ENCODE measurements at places on chromosomes 16 and 17.
A peak's percentile ranks its signal among the peaks of the same experiment; 100 is the strongest.

- DNase-seq = no peak
Observed at GRCh38 chr17:3986270-3986938, 22.2 kb upstream of the ATP2A3 start.

GRCh38 chr16:85607796-85608514, 5.2 kb upstream of the GSE1 start:
- DNase-seq = no peak

DNA sequence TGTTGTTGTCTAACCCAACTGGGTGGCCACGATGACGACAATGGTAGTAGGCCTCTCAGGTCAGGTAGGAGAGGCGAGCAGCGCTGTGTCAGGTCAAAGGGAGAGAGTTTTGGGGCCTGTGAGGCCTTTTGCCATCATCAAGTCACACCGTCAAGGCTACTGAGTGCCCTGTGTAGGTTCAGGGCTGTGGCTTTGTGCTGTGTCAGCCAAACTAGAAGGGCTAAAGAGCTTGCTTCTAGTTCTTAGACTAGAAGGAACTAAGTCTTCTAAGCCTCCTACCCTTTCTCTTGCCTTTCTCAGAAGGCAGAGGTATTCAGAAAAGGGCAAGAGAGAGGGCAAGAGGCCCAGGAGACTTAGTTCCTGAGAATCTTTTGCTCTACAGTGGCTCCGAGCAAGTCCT, 25.0 kb upstream of the EFCAB13 start:
- no peak for DNase-seq

DNA sequence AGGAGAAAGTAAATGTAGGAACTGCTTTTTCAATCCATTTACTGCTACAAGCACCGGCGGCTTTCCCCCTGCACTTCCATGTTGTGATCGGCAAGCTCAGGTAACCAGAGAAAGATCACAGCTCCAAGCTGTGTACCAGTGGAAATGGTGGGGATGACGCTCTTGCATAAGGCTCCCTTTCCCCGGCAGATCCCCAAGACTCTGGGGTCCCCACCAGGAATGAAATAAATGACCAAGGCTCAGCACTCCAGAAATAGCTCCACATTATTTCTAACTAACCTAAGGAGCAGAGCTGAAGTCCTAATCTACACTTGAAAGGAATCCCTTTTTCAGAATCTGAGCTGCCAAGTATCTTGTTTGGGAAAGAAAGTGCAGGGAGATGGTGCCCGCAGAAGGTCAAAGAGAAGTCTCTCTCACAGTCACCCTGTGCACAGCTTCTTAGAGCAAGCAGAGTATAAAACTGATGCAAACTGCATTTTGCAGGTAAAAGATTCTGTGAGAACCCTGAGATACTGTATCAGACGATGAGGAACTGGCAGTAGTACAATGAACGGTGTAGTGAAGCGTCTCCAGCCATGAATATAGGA, 11.1 kb downstream of the GRB2 start:
- DNase-seq = no peak

GRCh38 chr17:32822996-32823395, 53.9 kb downstream of the MYO1D start:
- no peak for DNase-seq

DNA sequence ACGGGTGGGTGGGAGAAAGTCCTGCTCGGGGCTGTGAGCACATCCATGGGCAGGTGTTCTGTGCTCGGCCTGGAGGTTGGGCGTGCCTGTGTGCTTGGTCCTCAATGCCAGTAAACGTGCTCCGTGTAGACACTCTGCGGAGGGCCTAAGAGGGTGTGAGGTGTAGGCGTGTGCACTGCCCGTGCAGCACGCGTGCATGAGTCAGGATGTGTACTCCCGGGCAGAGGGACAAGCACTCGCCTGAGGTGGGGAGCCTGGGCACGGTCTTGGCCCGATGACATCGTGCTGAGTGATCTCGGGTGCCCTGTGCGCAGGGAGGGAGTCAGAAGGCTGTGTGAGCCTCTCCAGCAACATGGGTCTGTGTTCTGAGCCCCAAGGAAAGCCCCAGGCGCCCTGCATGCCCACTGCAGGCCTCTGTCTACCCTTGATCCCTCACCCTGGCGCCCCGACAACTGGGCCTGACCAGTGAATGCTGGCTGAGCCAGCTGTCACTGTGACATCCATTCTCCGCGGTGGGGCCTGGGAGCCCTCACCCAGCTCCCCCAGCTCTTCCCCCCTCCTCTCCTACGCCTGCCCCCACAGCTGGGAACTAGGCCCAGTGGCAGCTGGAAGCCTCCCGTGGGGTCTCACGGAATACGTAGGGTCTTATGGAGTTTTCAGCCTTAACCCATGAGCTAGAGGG, 23.5 kb upstream of the NXPH3 start:
- DNase-seq = no peak

GRCh38 chr16:11402051-11402744, 56.9 kb downstream of the RMI2 start:
- no peak for DNase-seq

DNA sequence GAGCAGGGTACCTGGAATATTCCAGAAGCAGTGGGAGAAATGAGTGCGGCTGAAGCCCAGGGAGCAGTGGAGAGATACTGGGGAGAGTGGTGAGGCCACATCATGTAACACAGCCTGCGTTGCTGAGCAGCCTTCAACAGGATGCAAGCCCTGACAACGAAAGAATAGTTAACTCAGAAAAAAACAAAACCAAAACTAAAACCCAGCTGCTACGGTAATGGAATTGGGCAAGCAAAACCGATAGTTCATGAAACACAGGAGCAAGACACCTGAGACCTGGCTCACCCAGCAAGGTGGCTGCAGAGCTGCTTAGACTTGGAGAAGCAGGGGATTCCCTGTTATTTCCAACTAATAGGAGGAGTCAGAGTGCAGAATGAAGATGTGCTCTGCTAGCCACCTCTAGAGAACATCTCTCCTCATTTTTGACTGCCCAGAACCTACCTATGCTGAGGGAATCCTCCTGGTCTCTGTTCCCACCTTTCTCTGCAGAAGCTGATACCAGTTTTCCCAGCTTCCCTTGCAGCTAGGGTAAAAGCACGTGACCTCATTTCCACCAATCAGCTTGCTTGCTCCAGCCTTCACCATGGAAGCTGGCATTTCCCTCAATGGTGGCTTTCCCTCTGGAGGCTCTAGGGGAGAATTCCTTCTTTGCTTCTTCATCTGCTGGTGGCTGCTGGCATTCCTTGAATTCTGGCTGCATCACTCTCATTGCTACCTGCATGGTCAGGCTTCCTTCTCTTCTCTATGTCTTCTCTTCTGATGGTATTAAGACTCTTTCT, 59.4 kb upstream of the XYLT1 start:
- no peak for DNase-seq

DNA sequence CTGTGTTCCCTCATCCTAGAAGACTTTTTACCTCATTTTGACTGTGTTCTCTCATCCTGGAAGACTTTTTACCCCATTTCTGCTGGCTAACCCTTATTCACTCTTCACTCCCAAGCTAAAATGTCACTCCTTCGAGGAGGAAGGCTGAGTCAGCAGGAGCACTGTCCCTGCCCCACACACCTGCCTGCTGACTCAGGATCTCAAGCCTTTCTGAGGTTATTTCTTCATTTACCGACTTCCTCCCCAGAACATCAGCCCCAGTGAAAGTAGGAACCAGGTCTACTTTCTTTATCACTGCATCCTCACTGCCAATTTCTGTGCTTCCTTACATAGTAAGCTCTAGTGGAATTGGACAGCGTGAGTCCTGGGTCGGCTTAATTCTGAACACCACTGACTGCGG, 220.6 kb downstream of the HS3ST4 start:
- no peak for DNase-seq

DNA sequence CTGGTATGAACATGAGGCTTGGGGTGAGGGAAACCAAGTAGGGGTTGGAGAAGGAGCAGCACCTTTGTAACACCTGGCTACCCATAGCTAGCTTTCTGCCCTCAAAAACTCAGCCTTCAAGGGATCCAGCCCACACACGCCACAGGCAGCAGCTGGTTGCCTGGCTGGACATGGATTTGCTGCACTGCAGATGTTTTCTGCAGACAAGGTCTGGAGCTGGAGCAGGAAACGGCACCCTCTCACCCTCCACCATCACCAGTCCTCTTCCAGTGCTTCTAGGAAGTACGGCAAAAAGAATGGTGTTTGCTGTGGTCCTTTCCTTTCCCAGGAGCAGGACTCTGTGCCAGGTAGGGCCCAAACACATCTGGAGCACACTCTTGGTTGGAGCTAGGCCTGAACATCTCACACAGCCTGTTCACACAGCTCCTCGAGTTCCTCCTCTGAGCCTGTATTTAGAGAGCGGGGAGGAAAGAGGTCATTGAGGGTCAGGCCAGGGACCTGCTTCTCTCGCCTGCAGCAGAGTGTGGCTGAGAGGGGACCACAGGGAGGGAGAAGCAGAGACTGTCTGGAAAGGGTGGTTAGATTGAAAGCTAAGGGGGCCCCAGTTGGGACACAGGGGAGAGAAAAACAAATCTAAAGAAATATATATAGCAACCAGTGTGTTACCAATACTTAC, 2.7 kb upstream of the SUPT4H1 start:
- DNase-seq = no peak

GRCh38 chr16:83615953-83616350, 191.8 kb upstream of the HSBP1 start:
- DNase-seq = peak; percentile 47

- no peak for DNase-seq
Observed at GRCh38 chr16:49625311-49626065, 230.4 kb downstream of the ZNF423 start.

- peak; percentile 64 for DNase-seq
Observed at GRCh38 chr17:47286198-47286914, 32.7 kb downstream of the ITGB3 start.

DNA sequence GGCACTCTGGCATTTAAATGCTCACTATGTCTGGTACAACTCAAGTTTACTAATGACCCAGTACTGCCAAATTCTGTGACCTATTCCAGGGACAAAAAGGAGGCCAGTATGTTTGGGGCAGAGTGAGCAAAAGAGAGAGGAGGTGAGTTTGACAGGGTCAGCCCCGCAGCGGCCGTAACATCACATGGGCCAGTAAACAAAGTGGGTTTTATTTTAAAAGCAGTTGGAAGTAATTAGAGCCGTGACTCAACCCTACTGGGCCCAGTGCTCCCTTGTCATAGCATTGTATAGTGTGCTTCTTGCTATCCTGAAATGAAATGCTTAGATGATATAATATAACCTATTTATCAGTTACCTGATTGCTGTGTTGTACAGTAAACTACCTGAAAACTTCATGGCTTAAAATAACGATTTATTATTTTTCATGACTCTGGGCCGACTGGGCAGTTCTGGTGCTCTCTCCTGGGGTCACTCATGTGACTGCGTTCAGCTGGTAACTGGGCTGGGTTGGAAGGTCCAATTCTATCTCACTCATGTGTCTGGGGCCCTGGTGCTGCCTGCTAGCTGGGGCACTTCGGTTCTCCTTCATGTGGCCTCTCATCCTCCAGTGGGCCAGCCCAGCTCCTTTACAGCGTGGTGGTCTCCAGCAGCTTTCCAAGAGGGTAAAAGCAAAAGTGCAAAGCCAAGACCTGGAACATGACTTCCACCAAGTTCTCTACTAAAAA, 27.4 kb downstream of the IQCK start:
- peak; percentile 17 for DNase-seq

DNA sequence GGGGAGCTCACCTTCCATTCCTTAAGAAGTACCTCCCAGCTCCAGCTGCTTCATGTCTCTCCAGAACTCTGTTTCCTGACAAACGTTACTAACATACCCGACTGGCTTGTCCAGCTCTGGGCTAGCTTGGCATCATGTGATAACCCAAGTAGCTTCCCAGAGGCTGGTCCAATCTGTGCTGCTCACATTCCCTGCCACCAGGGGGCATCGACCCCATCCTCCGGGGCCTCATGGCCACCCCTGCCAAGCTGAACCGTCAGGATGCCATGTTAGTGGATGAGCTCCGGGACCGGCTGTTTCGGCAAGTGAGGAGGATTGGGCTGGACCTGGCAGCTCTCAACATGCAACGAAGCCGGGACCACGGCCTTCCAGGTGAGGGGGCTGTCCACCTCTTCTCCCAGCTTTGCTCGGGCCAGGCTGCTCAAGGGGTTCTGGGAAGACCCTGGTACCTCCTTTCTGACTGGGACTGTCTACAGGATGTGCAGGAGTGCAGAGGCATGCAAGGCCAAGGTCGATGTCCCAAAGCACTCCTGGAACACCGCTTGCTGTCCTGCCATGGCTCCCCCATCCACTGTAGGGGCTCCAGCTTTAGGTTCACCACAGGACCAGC, 7.6 kb downstream of the EPX start:
- peak; percentile 49 for DNase-seq

DNA sequence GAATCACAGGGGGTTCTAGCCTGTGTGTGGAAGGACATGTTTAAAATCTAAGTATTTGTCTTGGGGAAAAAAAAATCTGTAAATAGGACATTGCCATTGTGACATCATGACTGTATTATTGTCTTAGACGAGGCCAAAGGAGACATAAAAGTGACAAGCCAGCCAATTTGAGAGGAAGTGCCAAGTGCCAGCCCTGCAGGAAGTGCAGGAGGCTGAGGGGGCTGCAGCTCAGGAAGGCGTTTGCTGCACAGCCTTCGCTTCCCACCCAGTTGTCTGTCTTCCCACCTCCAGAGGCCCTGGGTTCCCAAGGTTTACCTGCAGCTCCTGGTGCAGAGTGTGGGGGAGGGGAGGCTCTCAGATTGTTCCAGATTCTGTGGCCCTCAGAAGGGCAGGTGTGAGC, 1.3 kb downstream of the ADCY7 start:
- DNase-seq = no peak

DNA sequence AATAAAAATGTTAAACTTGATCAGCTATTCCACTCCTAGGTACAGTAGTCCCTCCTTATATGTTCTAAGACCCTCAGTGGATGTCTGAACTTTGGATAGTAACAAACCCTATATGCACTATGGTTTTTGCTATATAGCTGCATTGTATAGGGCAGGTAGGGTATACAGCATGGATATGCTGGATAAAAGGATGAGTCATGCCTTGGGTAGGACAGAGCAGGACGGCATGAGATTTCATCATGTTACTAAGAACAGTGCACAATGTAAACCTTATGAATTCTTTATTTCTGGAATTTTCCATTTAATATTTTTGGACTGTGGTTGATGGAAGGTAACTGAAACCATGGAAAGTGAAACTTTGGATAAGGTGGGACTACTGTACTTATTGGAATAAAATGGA, 235.1 kb downstream of the CEP112 start:
- DNase-seq = no peak

DNA sequence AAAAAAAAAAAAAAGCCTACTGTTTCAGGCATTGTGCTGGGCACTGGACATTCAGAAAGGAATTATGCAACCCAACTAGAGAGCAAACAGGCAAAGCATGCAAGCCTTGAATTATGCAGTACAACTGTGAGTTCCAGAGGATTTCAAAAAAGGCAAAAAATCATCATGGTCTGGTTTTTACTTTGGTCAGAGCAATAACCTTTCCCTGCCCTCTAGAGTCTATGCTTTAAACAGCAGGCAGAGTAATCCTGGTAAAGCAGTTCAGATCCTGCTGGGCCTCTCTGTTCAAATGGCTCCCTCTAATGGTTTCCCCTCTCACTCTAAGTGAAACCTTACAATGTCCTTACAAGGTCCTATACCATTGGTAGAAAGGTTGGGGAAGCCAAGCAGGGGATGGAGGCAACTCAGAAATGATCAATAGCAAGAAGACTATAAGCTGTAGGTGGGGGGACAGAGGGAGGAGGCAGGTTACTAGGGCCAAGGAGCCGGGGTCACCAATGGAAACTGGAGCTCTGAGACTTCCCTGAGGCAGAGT, 4.6 kb upstream of the TAF15 start:
- DNase-seq = peak; percentile 88

GRCh38 chr17:14069251-14070021, at the start of gene COX10:
Gene COX10, plus strand, starts transcription at chr17:14069504. Its CDS starts 102 bp downstream, at chr17:14069606.
- DNase-seq = peak; percentile 82

Data from fibroblast of skin of right quadriceps (primary cell).